Thoracic aorta endothelial cell (primary cell): ENCODE measurements at places on chromosomes 7 and 10. TPM values are rescaled to one million over a fixed set of nuclear protein-coding genes. Genes with fewer than 3 reads are reported as not detected.

The MIOS gene
- 35.1 and 40.9 TPM in 2 replicates for total RNA-seq

The CLCN1 gene
- not detected in 2 replicates for total RNA-seq

The ANKRD1 gene
- total RNA-seq: 591 and 1,007 TPM in 2 replicates

The WEE2 gene
- total RNA-seq: not detected in 2 replicates

The HEPACAM2 gene
- not detected in 2 replicates for total RNA-seq

The FAM221A gene
- 2.1 and 3.7 TPM in 2 replicates for total RNA-seq

The SPDYE1 gene
- 0.07 TPM in 1 of 2 replicates, not detected in the other for total RNA-seq

The FRMD4A gene
- 133 and 155 TPM in 2 replicates for total RNA-seq
